Occipital lobe (tissue), 3 donors: ENCODE measurements at places on chromosomes 7 and 10.
A peak's percentile ranks its signal among the peaks of the same experiment; 100 is the strongest.

DNA sequence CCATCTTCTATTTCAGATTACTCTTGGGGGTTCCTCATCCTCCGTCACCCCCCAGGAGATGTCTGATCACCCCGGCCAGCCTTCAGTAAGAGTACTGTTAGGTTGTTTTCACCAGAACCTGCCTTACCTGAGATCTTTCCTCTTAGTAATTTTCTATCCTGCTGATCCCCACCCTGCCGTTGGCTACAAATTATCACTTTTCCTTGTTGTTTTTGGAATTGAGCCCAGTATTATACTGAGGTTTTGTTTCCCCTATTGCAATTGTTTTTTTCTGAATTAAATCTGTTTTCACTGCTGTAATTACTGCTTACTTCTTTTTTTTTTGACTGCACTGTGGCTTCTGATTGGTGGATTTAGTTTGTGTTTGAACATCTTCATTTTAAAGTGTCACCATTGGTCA lies 14.7 kb downstream of the SPAM1 start:
- no peak for DNase-seq

DNA sequence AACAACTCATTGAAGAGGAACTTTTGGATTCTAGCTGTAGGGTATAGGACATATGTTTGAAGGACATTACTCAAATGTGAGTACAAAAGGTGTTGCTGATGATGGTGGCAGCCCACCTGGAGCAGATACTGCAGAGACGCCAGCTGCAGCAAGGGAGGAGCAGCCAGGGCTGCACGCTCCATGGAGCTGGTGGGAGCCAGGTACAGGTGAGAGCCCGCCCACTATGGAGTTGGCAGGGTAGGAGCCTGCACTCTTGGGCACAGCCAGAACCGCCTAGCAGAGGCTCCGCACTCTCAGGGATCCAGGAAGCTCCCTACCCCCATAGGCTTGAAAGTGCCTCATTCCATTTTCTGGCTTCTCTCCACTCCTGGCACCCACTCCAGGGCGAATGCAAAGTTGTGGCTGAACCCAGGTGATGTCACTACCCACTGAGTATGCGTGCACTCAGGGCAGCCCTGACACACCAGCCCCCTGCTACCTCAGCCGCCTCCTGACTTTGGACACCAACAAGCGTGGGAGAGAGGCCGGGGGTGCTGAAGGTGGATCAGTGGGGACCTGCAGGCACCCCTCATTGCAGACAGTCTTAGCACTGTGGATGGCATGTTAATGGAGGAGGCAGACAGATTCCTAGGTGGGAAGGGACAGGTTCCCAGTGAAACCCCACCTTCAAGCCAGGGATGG lies 761.1 kb downstream of the IPMK start:
- no peak for DNase-seq

DNA sequence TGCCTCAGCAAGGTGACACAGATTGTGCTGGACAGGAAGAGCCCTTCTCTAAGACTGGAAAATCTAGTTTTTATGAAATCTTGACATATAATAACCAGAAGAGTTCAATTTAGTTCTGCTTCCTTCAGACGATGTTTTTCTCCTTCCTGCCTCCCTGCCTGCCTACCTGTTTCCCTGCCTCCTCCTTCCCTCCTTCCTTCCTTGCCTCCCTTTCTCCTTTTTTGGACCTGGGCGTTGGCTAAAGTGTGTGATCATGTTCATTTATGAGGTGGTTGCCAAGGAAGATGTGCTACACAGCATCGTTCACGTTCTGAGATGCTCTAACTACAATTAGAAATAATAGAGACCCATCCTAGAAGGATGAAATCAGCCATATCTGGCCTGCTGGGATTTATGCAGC lies 224.6 kb downstream of the PHTF2 start:
- DNase-seq: no peak

- no peak for DNase-seq
Measured at GRCh38 chr7:92625617-92626016, 35.4 kb upstream of the FAM133B start.

- no peak for DNase-seq
Measured at GRCh38 chr7:155795951-155796350, 16.3 kb downstream of the SHH start.

GRCh38 chr7:9189703-9190102 lies 756.3 kb downstream of the NXPH1 start:
- DNase-seq: peak; percentile 2

GRCh38 chr10:89151857-89152256 lies 55.3 kb downstream of the CH25H start:
- DNase-seq: no peak
